ENCODE measurements at places on chromosomes 7 and 10.

DNA sequence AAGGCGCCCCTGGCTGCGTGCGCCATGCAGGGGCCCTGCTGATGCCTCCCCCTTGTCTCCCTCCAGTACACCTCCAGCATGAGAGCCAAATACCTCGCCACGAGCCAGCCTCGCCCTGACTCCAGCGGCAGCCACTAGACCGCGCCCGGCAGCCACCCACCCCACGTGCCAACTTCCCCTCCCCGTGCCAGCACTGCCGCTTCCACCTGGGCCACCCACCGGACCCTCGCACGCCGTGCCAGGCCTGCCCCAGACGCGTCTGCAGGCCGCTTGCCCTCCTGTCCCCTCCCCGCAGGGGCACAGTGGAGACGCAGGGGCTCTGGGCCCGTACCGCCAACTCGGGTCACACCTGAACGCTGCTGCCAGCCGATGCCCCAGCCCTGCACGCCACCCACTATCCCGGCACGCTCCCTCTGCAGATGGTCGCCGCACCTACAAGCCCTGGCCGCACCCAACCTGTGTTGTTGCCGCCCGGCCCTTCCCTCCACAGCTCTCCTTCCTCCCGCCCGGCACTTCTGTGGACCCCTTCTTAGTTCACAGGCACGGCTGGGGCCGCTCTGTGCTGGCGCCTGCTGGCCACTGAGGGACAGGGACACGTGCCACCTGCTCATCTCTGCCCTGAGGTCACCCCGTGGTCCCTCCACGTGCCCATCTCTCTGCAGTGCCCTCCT lies 26.3 kb upstream of the AMZ1 start:
- DNase-seq: no peak

DNA sequence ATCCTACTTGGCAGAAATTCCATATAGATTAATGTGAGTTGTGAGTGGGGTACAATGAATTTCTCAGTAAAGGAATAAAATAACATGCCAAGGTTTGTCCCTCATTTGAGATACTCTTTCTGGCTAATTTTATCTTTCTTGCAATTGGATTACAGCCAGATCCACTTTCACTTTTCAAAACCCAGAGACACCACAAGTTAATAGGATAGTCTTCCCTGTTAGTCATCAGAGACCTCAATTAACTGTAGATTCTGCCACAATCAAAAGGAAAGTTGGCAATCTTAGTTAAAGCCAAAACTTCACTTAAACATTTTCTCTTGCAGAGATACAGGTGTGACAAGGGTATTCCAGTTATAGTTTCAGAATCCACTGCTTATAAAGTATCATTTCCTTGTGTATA lies 91.4 kb upstream of the PHYHIPL start:
- no peak for DNase-seq

DNA sequence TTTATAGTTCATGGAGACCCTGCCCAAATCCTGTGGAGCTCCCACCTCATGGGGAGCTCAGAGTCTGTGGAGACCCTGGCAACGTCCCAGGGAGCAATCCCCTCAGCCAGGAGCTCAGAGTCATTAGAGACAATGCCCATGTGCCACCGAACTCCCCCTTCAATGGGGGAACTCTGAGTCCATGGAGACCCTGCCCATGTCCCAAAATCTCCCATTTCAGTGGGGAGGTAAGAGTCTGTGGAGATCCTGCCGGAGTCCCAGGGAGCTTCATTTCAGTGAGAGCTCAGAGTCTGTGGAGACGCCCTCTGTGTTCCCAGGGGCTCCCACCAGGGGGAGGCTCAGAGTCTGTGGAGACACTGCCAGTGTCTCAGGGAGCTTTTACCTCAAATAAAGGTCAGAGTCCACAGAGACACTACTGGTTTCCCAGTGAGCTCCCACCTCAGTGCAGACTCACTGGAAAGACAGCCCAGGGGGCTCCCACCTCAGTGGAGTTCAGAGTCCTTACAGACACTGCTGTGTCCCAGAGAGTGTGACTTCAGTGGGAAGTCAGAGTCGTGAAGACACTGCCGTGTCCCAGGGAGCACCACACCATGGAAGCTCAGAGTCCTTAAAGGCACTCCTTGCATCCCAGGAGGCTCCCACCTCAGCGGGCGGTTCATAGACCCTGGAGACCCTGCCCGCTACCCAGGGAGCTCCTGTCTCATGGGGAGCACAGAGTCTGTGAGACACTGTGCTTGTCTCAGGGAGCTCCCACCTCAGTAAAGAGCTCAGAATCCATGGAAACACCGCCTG lies 5.0 kb downstream of the MYO1G start:
- DNase-seq: no peak

- DNase-seq: no peak
These were observed 100.0 kb upstream of the EGR2 start for GRCh38 chr10:62916141-62916603.

DNA sequence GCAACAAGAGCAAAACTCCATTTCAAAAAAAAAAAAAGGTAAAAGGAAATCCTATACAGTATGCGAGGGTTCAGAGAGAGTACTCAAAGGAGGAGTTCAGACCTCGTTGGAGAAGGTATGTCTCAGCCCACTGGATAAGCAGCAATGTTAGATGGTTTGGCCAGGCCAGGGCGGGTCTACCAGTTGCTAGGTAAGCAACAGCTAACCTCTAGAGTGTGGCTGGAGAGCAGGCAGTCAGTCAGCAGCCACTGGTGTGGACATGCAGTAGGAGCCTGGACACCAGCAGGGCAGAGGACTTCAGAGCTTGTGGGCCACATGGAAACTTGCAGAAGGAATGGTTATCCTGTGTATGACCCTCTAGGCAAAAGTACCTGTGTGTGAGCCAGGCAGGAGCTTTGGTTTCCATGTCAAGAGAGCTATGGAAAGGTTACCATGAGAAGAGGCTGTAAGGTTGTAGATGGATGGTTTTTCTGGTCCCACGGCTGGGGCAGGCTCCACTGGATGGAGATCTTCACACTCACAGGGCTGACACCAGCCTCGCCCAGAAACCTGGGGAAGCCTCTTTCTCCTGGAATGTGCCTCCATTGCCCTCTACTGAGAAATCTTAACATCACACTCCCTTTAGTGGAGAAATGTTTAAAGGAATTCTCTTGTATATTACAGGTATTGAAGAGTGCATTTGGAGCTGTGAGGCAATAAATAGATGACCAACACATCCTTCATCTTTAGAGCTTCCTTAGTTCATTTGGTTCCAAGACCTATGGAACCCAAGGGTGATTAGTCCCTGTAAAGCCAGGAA lies 63.6 kb downstream of the CCDC186 start:
- DNase-seq: no peak

DNA sequence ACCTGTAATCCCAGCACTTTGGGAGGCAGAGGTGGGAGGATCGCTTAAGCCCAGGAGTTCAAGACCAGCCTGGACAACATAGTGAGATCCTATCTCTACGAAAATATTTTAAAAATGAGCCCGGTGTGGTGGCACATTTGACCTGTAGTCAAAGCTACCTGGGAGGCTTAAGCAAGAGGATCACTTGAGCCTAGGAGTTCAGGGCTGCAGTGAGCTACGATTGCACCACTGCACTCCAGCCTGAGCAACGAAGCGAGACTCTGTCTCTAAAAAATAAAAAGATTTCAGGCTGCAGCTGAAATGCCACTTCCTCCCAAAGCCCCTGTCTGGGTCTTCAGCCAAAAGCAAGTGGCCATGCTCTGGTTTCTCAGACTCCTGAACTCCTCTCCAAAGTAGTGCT lies 38.7 kb upstream of the CARD11 start:
- DNase-seq: no peak

DNA sequence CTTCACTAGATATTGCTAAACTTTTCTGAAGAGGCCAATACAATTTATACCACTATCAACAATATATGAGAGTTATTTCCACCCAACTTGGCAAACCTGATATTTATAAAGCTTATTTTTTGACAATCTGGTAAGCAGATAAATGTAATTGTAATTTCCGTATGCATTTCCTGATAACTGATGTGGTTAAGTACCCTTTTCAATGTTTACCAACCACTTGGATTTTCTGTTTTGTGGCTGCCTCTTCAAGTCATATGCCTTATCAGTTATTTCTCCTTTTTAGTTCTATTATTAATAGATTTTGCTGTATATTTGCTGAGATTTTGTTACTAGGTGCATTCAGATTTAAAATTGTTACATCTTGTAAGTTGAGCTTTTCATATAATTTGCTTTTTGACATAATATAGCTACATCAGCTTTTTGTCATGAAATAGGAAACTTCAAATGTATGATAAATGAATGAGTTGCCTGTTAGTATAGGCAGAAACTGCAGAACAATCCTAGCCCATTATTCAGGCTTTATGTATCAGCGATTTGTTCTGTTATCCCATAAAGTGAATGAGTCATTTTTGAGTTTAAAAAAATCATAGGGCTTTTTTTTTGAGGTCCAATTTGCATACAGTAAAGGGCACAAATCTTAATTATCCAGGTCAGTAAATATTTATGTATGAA lies 11.5 kb downstream of the SGPL1 start:
- DNase-seq: no peak

GRCh38 chr10:4138146-4138721 lies 353.2 kb upstream of the KLF6 start:
- DNase-seq: no peak

- no peak for DNase-seq
These were observed 31.1 kb downstream of the PITRM1 start for GRCh38 chr10:3141351-3142005.

DNA sequence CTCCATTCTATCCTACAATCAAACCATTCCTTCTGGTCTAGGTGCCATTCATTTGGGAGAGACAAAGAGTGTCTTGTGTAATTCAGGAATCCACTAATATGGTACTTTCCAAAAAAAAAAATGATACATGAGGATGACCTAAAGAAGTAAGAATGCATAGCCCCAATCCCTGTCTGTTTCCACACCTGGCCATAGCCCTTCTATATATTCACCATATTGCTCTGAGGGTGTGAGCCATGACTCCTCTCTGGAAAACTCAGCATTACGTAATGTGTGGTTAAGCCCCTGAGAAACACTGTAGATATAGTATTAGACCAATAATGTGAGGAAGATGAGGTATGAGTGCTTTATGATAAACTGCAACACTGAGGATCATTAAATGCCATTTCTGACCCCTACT lies 592.7 kb downstream of the INHBA start:
- no peak for DNase-seq

- no peak for DNase-seq
These were observed 14.0 kb upstream of the CELF2 start for GRCh38 chr10:11003679-11004078.

- DNase-seq: no peak
These were observed 16.2 kb downstream of the LDB3 start for GRCh38 chr10:86684331-86685097.

GRCh38 chr7:36217961-36218284 lies 64.9 kb downstream of the EEPD1 start:
- no peak for DNase-seq

- no peak for DNase-seq
These were observed 19.9 kb downstream of the KLF6 start for GRCh38 chr10:3765146-3765545.

DNA sequence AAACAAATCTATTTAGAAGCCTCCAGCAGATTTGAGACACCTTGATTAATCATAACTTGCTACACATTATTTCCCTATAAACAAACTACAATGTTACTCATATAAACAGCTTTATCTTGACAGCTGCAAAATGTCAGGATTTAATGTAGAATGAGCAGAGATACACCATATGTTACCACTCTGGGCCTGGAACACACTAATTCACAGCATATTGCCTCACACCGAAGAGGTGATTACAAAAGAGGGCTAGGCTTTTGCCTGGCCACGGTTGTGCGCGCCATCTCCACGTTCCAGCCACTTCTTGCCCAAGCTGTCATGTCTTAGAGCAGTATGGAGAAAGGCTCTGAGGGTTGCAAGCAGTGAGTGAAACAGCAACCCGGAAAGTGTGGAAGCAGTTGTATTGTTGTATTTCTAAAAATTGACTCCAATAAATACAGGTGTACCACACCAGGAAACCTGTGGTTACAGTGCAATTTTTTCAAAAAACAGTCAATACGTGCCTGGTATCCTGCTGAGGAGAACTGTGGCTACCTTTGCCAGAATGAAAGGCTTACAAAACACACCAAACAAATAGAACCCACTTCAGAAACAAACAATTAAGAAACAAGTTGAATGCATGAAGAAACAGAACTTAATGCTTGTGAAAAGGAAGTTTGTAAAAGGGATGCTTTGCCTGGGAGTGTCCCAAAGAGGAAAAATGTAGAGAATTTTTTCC lies 498.1 kb downstream of the PLXNA4 start:
- no peak for DNase-seq

DNA sequence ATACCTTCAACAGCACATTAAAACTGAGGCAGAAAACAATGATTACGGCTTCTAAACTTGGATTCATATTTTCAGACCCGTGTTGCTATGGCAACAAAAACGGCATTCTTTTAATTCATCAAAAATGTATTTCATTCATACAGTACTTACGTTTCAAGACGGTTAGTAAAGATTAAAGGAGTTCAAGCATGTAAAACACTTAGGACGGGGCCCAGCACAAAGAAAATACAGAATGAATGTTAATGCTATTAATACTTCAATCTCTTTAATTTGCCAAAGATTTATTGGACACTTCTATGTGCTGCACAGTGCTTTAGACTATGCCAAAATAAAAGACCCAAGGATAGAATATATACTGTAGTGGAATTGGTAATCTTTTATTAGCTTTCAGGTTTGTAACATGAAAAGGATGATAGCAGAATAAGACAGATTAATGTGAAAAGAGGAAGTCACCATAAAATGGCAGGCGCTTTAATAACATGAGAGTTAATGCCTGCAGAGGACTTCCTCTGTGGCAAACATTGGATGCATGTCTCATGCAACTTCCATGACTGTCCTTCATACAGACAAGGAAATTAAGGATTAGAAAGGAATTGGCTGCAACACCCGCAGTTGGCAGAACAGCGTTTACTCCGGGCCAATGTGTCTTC lies 201.6 kb upstream of the KLF6 start:
- no peak for DNase-seq

DNA sequence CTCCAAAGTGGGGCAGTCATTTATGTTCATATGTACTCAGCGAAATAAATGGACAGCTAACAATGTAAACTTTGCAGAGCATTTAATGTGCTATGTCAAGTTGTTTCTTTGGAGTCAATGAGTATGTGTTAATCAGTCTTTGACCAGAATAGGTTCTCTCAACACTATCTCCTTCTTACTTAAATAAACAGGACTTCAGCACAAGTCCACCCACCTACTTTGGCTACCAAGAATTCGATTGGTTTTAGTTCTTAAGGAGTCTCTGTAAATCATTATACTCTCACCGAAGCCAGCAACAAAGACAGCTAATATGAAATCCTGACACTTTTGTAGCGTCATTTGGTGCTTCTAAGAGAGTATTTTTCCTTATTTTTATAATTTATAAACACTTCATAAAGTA lies 6.9 kb downstream of the WEE2 start:
- DNase-seq: no peak

DNA sequence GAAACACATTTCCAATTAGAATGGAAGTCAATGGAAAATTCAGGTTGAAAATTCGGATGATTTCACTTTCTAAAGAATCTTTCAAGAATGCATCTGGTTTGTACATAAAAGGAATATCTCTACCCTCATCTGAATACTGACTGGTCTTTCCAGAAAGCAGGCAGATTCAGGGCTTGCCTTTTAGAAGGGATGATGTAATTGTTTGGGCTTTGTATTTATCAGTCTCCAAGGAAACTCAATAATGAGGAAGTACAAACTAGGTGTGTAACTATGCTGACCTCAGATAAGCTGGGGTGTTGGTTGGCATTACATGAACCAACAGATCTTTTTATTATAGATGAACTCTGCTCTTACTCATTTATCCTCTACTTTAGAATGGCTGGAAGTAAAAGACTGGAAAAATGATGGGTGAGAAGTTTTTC lies 24.1 kb downstream of the PDLIM1 start:
- no peak for DNase-seq
